GM18507 (cell line): ENCODE measurements at places on chromosomes 12 and 14.

DNA sequence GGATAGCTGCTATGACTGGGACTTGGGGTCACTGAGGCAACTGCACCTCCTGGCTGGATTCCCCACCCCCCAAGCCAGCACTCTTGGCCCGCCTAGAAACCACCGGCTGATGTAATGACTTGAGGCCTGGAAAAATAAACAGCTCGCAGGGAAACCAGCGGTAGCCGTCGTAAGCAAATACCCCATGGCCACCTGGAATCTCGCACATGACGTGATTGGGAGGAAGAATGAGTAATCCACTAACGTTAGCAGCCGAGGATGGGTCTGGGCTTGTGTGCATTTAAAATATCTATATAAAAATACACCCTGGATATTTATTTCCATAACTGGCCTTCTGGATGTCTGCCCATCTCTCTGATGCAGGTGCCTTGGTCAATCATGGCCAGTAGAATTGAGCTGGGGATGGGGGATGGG lies 120.1 kb downstream of the SMOC1 start:
- DNase-seq, result no peak

DNA sequence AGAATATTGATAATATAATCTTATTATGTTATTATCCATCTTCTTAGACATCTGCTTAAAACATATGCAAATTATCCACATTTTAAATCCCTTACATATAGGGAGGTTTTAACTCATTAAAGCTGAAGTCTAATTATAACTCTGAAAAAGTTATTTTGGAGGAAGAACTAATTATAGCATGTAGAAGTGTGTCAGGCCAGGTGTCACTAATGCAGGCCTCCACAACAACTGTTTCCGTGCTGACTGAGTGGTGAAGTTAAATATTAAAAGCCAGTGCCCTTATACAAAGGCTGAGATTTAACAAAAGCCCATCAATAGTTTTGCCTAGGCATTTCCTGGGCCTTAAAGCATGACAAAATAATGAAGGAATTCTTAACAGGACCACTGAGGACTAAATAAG lies 157.4 kb downstream of the LRRK2 start:
- no peak for DNase-seq

- no peak for DNase-seq
Measured at GRCh38 chr12:57105011-57105753, 6.0 kb downstream of the STAT6 start.

GRCh38 chr12:103997286-103997900 lies 31.7 kb downstream of the TDG start:
- DNase-seq, result no peak

- no peak for DNase-seq
Measured at GRCh38 chr12:49825360-49825970, 2.7 kb downstream of the NCKAP5L start.

DNA sequence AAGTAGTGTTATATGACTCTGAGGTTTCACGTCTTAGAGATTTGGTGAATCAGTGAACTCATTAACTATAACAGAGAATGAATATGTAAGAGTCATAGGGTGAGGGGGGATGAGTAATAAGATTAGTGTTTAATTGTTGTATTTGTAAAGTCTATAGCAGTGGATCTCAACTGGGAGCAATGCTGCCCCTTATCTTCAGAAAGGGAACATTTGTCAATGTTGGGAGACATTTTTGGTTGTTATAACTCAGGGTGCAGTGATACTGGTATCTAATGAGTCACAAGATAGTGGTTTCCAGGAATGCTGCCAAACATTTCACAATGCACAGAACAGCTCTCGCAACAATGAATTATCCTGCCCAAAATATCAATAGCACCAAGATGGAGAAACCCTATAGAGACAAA lies 1193.7 kb downstream of the GALC start:
- no peak for DNase-seq

GRCh38 chr12:34599530-34600513 lies 577.5 kb downstream of the ALG10 start:
- DNase-seq, result no peak

DNA sequence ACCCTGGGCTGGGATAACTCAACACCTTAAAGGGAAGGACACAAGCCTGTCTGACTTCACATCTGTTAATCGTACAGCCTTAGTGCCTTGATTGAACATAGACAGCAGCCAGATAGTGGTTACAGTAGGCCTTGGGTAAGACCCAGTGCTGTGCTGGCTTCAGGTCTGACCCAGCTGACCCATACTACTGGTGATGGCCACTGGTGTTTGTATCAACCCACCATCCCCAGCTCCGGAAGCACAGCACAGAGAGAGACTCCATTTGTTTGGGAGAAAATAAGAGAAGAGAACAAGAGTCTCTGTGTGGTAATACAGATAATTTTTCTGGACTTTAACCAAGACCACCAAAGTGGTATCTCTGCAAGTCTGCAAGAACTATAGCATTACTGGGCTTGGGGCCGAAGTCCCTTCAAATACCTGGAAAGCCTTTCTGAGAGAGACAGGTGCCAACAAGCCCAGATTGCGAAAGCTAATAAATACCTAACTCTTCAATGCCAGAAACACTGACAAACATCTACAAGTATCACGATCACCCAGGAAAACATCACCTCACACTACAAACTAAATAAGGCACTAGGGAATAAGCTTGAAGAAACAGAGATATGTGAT lies 330.1 kb upstream of the GARIN2 start:
- DNase-seq, result no peak

- DNase-seq, result no peak
Measured at GRCh38 chr12:53454707-53455106, 2.8 kb downstream of the PCBP2 start.

DNA sequence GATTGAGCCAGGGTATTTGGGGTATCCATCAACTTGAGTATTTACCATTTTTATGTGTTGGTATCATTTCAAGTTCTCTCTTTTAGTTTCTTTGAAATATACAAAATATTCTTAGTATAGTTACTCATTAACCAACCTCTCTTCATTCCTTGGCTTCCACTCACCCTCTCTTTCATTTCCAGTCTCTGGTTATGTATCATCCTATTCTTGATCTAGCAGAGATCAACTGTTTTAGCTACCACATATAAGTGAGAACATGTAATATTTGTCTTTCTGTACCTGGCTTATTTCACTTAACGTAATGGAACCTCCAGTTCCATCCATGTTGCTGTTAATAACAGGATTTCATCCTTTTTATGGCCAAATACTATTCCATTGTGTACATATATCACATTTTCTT lies 86.9 kb downstream of the DACT1 start:
- no peak for DNase-seq

DNA sequence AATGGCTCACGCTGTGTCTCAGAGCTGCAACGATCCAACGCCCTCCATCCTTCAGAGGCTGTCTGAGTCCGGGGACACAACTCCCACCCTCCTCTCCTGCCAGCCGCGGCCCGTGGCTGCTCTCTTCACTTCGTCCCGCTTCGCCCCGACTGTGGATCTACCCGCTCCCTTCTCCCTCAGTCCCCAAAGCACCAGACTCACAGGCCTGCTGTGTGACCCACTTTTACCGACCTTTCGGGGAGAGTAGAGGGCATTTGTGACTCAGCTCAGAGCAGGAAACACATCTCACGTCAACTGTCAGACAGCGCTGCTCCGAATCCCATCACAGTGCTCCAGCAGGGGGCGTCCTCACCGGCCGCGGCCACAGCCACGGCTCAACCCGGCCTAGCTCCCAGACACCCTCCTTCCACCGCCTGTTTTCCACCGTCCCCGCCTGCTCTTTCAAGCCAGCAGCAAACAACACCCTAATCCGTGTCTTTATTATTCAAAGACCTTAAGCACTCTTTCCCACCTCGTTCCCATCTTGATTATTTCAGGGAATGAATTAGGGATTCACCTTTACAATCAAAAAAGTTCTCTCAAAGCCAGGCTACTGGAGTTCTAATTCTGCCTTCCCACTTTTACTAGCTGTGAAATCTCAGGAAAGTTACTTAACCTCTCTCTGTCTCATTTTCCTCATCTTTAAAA lies 5.0 kb upstream of the AQP2 start:
- DNase-seq, result peak; percentile 72

DNA sequence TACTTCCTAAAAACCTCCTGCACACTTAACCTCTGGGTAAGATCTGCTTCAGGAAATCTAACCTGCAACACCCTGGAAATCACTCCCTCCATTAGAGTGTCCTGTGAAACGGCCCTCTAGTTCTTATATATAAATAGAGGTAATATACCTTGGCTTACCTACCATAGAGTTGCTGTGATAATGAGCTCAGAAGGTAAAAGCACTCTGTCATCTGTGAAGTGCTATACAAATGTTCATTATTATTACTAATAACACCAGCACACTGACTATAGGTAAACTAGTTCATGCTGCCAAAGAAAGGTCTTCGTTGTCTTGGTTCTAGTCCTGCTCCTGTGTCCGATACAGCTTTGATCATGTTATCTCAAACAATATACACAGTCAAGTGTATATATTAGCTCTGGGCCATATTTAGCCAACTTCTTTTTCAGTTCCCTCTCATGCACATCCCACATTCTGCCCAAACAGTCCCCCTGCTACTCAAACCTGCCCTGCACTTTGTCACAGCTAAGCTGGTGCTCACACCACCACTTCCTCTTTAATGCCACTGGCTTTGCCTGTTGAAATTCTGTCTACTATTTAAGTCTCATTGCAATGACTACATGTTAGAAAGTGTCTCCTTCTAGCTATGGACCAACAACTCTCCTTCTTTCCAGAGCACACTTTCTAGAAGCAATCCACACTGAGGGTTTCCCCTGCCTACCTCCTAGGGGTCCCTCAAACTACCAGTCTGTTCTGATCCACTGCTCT lies 5.1 kb downstream of the E2F7 start:
- DNase-seq, result no peak

GRCh38 chr12:114238808-114239207 lies 167.1 kb downstream of the TBX5 start:
- DNase-seq, result no peak

DNA sequence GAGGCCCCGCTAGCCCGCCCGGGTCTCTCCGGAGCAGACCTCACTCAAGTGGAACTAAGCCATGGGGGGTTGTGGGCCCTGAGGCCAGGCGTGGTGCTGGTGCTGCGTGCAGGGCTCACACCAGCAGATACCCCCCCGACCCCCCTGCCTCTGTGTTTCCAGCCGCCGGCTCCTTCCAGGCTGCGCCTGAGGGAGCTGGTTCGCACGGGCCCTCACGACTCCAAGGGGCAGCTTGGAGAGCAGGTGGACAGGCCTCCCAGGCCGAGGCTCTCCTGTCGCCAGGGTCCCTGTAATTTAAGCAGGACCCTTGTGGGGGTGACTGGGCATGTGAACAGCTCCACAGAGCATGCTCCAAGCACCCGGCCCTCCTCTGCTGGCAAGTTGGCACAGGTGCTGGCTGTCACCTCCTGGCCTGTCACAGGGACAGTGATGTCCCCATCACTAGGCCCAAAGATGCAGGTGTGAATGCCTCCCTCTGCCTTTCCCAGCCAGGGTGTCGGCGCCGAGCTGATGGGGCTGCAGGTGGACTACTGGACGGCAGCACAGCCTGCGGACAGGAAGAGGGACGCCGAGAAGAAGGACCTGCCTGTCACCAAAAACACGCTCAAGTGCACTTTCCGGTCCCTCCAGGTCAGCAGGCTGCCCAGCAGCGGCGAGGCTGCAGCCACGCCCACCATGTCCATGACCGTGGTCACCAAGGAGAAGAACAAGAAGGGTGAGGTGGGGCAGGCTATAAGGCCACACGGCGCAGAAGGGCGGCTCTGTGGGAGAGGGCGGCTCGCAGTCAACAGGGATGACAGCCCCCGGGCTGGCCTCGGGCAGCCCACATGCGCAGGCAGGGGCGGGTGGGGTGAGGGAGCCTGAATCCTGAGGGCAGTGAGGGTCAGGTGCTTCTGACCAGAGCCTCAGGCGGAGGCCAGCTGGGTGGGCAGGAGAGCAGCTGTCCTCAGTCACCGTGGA lies 5.9 kb upstream of the TEX22 start:
- DNase-seq, result no peak

DNA sequence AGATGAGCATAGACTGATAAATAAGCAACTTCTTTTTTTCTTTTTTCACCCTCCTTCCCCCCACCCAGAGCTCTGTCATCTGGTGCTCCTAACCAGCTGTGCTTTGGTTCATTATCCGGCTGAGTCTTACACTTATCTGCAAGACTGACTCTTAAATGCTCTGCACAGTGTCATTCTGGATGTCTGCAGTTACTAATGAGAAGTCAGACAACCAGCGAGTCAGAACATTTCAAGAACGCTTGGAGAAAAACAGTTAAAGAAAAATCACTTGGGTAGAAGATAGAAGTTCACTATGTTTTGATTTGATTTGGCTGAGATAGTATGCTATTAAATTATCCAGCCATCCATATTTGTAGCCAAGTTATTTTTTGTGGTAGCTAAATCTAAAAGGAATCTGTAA lies 328.9 kb upstream of the PRICKLE1 start:
- DNase-seq, result no peak

- no peak for DNase-seq
Measured at GRCh38 chr12:115456946-115457689, 773.1 kb upstream of the TBX3 start.

DNA sequence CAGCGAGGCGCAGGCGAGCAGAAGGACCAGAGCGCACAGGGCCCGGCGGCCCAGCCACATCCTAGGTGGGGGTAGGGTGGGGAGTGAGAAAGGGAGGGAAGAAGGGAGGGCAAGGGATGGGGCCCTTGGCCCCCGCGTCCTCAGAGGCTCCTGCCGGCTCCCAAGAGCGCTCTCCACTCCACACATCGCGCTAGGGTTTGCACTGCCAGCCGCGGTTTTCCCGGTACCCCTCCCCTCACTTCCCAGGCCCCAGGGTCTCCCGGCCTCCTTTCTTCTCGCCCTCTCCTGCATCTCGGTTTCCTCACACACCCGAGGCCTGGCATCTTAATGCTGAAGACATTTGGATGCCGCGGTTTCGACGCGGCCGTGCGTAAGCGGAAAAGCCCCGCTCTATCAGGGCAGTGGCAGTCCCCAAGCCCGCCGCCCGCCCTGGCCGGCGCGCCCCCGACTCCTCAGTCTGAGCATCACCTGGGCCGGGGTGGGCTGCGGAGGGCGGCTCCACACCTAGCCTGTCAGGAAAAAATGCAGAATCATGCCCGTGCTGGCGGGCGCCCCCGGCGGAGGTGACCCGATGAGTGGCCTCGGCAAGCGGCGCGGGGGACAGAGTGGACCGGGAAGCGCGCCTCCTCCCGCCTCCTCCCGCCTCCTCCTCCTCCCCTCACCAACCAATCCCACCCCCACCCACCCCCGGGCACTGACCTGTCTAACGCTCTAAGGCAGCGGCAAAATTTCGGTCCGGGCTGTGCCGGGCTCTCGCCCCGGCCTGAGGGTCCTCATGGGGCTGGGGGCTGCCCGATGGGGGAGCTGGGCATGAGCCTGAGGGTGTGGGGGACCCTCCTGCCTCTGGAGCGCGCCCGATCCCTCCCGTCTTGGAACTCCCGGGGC lies 686 bp downstream of the B4GALNT1 start:
- no peak for DNase-seq

DNA sequence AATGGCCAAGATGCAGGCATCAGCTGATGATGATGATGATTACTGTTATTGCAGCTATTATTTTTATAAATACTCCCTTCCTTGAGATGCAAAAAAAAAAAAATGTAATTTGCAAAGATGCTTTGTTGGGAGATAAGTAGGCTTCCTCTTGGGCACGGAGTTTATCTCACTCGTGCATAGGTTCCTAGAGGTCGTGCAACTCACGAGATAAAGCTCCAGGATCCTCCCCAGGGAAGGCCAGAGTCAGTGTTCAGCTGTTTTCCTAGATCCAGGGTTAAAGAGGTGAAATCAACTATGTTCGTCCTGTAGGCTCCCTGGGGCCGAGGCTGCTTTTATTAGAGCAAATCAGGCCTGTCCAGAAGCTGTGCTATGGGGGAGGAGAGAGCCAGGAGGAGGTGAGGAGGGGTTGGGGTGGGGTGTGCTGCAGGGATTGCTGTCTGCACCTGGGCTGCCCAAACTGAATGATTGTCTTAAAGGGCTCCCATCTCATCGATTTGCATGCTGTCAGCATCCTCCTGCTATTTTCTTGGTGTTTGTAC lies 270.3 kb downstream of the NRXN3 start:
- DNase-seq, result no peak
